Uterus (tissue), 4 donors: ENCODE measurements at places on chromosomes 4 and X. TPM values are rescaled to one million over a fixed set of nuclear protein-coding genes. Genes with fewer than 3 reads are reported as not detected.

DNA sequence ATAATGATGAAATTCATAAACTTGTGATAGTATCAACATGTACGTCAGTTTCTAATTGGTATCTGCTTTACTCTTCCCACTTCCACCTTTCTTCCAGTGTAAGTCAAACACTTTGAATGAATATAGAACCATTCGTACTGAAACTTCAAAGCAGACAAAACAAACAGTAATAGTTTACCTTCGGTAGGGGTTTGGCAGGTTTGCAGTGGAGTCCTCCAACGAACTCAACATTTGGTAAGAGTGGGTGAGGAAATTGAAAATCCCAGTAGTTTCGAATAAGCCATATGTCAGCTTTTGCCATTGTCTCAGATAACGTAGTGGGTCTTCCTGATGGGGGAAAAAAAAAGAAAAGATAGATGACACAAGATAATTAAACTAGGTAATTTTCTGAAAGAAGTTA lies 2.2 kb downstream of the UGT2B4 start:
- DNase-seq = no peak
- H3K4me1 ChIP-seq = no peaks in the 10 kb centered on the region
- H3K4me3 ChIP-seq = no peak overlapping the region

DNA sequence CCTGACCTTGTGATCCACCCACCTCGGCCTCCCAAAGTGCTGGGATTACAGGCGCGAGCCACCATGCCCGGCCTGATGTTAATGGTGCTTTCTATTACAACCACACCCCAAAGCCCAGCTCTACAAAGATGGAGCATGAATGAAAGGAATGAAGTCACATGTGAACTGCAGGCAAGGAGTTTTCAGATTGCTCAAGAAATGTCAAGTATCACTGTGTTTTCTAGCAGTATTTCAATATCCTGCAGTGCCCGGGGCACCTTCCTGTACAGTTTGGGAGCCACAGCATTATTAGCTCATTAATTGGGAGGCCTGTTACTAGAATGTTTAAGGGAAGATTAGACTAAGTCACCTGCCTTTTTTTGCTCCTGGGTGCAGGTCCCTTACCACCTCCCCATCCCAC lies 40.1 kb downstream of the PRIMPOL start:
- no peaks in the 10 kb centered on the region for H3K36me3 ChIP-seq
- H3K4me1 ChIP-seq = no peaks in the 10 kb centered on the region
- DNase-seq = no peak
- H3K27ac ChIP-seq = no peak overlapping the region
- H3K4me3 ChIP-seq = no peak overlapping the region

Gene GAGE12J
- not detected for total RNA-seq

- H3K36me3 ChIP-seq = no peaks in the 10 kb centered on the region
- H3K4me3 ChIP-seq = no peak overlapping the region
- DNase-seq = no peak
These were observed 20.4 kb downstream of the NUP54 start for GRCh38 chr4:76127754-76128153.

Gene USP9X
- 167 TPM for total RNA-seq

Gene SUV39H1
- 2.0 TPM for total RNA-seq

DNA sequence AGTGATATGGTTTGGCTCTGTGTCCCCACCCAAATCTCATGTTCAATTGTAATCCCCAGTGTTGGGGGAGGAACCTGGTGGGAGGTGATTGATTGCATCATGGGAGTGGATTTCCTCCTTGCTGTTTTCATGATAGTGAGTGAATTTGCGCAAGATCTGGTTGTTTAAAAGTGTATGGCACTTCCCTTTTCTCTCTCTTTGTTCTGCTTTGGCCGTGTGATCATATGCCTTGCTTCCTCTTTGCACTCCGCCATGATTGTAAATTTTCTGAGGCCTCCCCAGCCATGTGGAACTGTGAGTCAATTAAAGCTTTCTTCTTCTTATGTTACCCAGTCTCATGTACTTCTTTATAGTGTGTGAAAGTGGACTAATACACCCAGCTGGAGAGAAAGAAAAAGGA lies 113.0 kb upstream of the AADAT start:
- H3K27ac ChIP-seq = no peak overlapping the region
- no peaks in the 10 kb centered on the region for H3K36me3 ChIP-seq
- H3K4me3 ChIP-seq = no peak overlapping the region
